Caco-2 (cell line): ENCODE measurements at places on chromosomes 5 and 9. TPM values are rescaled to one million over a fixed set of nuclear protein-coding genes. Genes with fewer than 3 reads are reported as not detected.
A peak's percentile ranks its signal among the peaks of the same experiment; 100 is the strongest.

MEGF10 gene
- total RNA-seq, result not detected in 2 replicates

DNA sequence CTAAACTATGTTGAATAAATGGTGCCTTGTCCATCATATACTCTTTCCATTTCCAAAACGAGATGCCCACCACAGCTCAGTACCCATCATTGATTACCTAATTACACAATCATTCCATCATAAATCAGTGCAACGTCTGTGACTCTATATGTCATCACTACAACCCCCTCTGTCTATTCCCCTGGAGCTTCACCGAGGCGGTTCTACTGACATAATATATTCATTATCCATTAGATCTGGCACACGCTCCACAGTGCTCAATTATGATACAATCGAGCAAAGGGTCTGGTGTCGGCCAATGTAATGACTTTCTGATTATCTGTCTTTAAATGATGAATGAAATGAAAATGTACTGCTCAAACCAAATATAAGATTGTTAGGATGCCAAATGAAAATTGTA lies 1737.7 kb upstream of the WWC1 start:
- DNase-seq, result no peak

DNA sequence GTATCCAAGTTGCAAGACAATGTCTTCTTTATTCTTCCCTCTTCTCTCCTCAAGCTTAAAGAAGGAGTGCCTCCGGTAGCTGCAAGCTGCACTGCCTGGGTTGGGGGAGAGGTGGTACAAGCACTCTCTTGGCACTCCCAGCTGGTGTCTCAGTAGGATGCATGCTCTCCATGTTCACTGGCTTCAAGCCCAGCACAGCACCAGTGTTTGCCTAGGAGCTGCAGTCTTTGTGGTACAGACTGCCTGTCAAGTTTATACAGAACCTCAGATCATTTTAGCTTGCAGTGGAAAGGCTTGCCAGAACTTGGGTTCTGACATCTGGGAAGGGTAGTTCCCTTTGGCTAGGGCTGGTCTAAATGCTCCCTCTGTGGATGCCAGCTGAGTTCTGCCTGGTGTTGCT lies 505.6 kb downstream of the MAN2A1 start:
- no peak for DNase-seq

- no peak for DNase-seq
Observed at GRCh38 chr5:150781706-150782614, 3.4 kb downstream of the SMIM3 start.

DNA sequence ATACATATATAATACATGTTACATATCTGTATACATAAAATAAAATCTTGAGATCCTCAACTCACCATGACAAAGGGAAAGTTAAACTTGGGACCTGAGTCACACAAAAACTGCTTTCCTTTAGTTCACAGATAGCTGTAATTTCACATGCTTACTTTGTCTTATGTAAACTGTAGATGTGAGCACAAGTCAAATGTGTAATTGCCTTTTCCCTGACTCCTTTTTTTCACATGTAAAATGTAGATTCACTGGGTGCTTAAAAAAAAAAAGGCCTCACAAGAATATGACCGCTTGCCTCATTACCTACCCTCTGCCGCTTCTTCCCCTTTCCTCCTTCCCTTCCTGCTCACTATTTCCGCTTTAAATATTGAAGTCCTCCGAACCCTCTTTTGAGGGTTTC lies 21.9 kb upstream of the FAM169A start:
- DNase-seq, result no peak

DNA sequence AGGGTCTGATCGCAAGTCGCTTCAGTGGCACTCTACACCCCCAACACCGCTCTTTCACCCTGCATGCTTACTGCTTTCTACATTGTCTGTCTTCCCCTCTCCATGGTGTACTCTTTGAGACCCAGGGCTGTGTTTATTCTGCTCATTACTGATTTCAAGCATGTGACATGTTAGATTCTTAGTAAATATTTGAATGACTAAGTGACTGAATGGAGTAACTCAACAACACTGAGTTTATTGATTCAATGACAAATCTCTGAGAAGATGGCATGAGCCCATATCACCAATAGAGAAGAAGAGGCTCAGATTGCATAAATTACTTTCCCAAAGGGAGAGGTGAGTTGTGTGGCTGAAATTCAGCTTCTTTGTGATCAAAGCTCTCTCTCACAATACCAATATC lies 89.7 kb upstream of the OSMR start:
- no peak for DNase-seq

PSMD5 gene
- 53.7 and 68.1 TPM in 2 replicates for total RNA-seq

PGM5 gene
- 4.2 and 6.5 TPM in 2 replicates for total RNA-seq

DNA sequence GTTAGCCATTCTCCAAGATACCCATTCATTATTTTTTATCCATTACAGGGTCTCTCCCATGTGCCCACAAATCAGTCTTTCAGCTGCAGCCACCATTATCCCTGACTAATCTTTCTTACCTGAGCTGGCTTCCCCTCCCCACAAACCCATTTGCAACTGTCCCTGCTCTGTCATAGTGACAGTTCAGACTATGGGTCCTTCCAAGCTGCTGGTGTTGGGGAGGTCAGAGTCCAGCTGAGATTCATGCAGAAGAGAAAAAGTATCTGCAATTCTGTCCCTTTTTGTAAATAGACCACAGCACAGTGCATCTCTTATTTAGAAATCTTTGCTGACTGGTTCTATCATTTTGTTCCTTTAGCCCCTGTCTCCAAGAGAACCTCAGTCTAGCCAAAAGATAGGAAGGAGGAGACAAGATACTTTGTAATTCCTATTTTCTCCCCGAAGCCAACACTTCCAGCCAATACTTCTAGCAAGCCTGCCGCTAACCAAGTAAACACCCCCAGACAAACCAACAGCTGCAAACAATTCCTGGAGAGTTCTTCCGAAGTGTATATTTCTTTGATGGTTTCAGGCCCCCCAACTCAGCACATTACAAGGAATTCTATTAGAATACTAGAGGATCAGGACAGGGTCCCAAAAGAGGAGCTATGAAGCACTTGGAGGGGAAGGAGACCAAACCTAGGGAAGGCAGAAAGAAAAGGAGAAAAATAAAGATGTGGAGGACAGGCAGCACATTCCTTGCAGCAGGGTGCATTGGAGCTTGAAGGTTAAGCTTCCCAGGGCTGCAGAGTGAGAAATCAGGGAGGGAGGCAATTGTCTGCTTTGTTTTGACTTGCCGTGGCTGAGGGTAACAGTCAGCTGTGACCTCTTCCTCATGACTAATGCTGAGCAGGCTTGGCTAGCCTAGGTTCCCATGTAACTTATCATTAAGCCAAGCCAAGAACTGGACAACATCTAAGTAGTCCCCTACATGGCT lies 148.5 kb downstream of the SGCD start:
- no peak for DNase-seq

C9orf50 gene
- total RNA-seq, result not detected in 2 replicates

GRCh38 chr9:6660512-6660911 lies 15.0 kb upstream of the GLDC start:
- DNase-seq, result no peak

SPATA31D4 gene
- not detected in 2 replicates for total RNA-seq

DNA sequence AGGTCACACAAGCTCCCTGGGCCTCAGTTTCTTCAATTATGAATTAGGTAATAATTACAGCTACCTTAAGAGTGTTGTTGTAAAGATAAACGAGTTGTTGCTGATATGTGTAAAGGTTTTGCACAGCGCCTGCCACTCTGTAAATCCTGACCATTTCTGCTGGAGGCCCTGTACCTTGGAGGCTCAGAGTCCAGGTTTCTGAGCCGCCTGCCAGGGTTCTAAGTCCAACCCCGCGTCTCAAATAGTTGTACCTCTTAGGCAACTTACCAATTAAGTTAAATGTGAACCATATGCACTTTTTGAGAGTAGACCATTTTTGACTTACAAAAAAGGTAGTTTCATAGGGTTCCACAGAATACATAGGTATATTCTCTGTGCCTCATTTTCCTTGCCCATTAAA lies 156.8 kb upstream of the KLF9 start:
- DNase-seq, result no peak

GRCh38 chr5:85647349-85648127 lies 970.2 kb upstream of the COX7C start:
- no peak for DNase-seq

- no peak for DNase-seq
Observed at GRCh38 chr5:97658116-97658900, 475.3 kb upstream of the RIOK2 start.

- DNase-seq, result no peak
Observed at GRCh38 chr5:67678594-67678993, 482.0 kb upstream of the CD180 start.

GRCh38 chr9:22148876-22149637 lies 140.0 kb upstream of the CDKN2B start:
- DNase-seq, result no peak

- no peak for DNase-seq
Observed at GRCh38 chr9:76703270-76703669, 61.0 kb upstream of the PCA3 start.

DNA sequence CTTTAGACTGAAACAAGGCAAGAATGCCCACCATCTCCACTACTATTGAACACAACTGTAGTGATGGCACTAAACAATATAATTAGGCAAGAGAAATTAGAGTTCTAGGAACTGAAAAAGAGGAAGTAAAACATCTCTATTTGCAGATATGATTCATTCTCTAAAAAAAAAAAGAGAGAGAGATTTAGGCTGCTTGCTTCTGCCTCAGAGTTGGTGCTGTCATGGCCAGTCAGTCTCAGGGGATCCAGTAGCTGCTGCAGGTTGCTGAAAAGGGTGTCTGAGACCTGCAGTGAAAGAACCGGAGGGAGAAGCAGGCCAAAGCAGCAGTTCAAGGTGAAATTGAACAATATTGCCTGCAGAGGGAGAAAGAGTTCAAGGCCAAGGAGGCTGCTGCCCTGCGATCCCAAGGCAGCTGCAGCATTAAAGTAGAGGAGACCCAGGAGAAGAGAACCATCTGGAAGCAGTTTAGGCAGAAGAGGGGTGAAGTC lies 72.5 kb downstream of the AP3B1 start:
- DNase-seq, result peak; percentile 33

PCDHB12 gene
- 0.12 TPM in 1 of 2 replicates, not detected in the other for total RNA-seq

- DNase-seq, result no peak
Observed at GRCh38 chr9:136566901-136567300, 21.1 kb upstream of the NOTCH1 start.

DNA sequence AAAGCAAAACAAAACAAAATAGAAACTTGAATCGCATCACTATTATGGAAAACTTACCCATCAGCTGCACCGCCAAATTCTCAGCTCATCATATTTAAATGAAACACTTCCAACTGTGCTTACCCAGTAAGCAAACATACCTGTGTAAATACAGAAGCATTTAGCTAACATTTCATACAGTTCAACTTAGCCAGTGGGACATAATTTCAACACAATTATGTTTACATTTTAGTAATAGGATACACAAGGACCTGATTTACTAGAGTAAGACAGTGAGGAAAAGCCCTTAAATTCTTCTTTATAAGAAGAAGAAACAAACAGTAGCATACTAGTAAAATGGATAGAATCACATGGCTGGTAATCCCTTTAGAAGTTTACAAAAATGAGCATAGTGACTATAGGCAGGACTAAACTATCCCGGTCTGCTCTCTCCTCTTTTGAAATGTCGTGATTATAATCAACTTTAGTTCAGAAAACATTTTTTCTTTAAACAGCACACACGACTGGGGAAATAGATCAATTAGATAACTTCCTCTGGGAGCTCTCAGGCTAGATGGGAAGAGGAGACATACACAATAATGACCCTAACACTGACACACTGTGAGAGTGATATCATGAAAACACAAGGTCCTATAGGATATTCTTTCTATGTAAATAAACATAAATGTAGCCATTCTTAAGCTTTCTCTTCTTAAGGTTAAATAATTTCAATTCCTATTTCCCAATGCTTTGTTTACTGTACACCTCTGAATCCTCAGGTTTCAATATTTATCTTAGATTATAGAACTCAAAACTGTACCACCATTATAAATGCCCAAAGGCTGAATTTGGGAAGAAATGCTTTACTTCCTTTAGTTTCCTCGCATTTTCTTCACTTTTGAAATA lies 15.9 kb upstream of the CDC20B start:
- no peak for DNase-seq

DNA sequence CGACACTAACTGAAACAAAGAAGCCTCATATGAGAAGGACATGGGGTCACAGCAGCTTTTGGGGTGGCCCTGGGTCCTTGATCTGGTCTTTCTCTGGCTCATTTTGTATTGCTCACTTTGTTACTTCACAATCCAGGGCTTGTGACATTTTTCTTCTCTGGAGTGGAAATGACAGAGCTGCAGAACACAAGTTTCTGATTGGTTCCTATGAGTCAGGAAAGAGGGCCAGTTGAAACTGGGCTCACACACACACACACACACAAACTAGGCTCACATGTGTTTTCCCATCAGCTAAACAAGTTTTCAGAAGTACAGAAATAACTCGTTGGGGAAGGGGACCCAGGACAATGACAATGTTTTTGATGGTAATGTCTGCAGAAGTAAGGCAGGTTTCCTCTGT lies 54.3 kb downstream of the TMC1 start:
- DNase-seq, result no peak

PHF2 gene
- 10.2 and 10.3 TPM in 2 replicates for total RNA-seq

FOXD4L5 gene
- total RNA-seq, result 0.25 and 0.42 TPM in 2 replicates

- DNase-seq, result no peak
Observed at GRCh38 chr5:38413696-38414095, 142.8 kb downstream of the LIFR start.

DNA sequence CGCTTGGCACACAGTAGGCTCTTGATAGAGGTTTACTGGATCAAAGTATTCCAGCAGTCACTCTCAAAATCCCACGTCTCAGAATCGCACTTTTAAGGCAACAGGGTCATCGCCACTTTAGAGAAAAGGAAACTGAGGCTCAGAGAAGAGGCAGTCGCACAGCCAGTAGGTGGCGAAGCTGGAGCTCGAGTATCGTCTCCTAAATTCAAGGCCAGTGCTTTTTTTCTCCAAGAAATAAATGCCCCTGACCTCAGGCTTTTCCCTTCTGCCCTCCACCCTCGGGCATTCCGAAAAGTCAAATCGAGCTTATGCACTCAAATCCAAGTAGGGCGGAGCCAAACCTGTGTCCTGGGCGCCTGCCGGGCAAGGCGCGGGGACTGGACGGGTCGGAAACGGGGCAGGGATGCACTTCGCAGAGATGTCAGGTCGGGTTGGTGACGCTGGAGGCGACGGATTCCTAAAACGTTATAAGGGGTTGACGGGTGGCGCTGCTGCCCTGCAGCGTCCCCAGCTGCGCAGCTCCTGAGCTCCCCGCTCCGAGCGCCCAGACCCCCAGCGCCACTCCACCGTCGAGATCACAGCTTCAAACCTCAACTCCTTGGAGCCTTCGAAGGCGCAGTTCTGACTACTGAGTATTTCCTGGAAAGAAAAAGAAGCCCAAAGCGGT lies 4.7 kb upstream of the FOXB2 start:
- DNase-seq, result no peak

- DNase-seq, result no peak
Observed at GRCh38 chr5:139268364-139269202, 25.0 kb upstream of the MATR3 start.

- no peak for DNase-seq
Observed at GRCh38 chr9:76876098-76876497, 29.8 kb downstream of the PRUNE2 start.

DNA sequence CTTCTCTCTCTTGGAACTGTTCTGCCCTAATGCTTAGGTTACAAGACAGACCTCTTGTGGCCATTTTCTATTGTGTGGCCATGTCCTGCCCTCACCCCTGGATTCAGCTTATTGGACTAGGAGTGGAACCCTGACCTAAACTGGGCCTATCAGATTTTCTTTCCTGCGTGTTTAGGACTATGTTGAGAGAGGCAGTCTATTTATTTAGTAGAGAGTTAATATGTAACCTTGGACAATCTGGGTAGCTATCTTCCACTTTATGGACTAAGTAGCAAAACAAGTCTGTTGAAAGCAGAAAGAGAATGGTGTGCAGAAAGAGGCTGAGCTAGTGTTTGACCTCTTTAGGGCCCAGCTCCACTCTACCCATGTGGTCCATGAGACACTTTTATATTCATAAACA lies 82.6 kb upstream of the SMIM32 start:
- no peak for DNase-seq

GRCh38 chr5:133729800-133730199 lies 117.5 kb upstream of the FSTL4 start:
- no peak for DNase-seq

TMEFF1 gene
- 2.7 and 4.2 TPM in 2 replicates for total RNA-seq
